Vagina (tissue), 2 donors: ENCODE measurements at places on chromosomes 2 and 18.

DNA sequence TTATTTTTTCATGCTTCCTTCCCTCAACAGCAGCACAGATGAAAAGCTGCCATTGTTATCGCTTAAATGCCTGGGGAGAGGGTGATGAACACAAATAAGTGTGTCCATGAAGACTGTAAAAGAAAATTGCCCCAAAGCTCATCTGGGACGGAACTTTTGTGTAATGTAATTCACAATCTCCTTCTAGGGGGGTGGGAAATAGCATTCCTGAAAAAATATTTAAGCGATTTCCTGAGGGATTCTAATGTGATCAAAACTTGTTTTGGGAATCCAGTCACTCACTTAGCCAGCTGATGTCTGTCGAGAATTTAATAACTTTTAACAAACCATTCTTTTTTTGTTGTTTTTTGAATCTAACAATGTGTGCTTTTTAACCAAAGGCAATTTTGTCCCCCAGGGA lies 427.9 kb downstream of the PLCL1 start:
- no peak for DNase-seq

DNA sequence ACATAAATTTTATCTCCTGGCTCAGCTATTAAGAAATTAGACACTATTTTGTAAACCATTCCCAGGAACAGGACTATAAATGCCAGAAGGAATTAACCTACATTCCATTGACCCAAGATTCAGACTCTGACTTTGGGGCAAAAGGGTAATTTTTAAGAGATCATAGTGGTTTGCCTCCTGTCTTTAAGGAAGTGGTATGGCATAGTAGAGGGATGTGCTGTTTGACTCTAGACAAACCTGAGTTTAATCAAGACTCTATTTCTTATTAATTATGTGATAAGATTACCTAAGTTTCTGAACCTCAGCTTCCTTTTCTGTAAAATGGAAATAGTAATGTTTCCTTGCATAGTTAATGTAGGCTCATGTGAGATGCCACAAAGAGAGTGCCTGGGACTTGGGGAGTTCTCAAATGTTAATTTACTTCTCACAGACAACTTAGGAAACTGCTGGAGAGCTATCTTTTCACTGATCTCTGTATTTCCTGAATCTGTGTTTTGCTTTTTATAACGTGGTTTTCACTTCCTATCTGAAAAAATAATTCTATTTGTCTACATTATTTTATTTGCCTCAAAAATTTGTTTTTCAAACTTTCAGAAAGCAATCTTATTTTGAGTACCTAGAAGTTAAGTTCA lies 11.9 kb upstream of the SLC40A1 start:
- DNase-seq = no peak

GRCh38 chr2:219728991-219729487 lies 101.6 kb downstream of the SLC4A3 start:
- DNase-seq = no peak

GRCh38 chr2:22360735-22361374 lies 1024.1 kb upstream of the KLHL29 start:
- DNase-seq = no peak

DNA sequence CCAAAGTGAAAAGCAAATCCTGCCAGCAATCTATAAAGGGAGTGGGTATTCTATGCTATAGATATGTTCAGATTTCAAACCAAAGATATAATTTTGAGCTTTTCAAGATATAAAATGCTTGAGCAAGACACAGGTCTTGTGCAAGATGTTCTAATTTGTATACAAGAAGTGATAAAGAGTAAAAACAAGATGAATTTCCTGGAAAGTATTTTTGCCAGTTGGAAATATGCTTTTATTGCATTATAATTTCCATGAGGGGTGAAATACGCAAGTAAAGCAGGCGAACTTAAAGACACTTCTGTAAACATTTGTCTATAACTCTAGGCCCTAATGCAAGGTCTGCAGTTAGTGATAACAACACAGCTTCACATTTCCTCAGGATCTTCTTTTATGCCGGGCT lies 640.5 kb downstream of the TMEM182 start:
- no peak for DNase-seq

DNA sequence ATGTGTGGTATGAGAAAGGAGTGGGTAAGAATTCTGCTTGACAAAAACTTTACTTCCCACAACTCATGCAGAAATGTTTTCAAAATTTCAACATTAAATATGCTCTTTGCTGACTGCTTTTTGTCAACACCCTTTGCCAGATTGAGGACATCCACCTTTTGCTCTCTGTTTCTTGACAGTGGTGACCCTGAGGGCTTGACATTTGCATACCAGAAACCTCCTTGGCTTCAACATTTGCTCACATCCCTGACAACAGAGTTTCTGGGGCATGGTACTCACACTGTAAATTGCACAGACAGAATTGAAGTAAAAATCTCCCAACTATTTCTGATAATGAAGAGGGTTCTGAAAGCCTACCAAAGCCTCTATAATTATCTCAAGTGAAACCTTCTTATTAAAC lies 95.7 kb downstream of the RND3 start:
- no peak for DNase-seq

DNA sequence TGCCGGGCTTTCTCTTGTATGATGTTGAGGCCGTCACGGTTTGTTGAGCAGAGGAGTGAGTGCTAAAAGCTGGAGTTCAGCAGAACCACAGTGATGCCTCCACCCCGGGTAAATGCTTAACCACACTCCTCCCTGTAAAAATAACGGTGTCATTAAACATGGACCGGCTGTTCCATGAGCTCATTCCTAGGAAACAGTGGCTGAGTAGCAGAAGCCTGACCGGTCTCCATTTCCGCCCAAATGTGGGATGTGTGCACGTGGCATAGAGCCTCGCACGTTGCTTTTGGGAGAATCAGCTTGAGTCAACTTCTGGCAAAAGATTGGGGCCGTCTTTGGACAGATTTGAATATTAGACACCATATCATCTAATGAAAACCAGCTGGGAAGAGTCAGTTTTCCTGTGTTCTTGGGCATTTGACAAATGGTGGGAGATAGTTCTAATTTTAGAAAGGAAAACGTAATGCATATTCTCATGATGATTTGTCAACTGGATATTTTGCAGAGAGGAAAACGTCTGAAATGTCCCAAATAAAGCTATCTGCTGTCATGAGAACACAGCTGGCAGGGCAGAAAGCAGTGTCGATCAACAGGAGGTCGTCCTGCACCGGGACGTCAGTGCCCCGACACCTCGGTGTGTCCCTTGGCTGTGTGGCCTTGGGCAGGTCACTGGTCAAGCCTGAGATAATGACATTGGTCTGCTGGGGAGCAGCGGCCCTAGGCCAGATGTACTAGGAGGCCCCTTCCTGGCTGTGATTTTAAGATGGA lies 42.4 kb downstream of the LRRFIP1 start:
- DNase-seq = no peak

- DNase-seq = no peak
These were observed 697 bp downstream of the LGALSL start for GRCh38 chr2:64454386-64455332.

GRCh38 chr2:215930505-215931253 lies 82.7 kb downstream of the MREG start:
- DNase-seq = no peak

DNA sequence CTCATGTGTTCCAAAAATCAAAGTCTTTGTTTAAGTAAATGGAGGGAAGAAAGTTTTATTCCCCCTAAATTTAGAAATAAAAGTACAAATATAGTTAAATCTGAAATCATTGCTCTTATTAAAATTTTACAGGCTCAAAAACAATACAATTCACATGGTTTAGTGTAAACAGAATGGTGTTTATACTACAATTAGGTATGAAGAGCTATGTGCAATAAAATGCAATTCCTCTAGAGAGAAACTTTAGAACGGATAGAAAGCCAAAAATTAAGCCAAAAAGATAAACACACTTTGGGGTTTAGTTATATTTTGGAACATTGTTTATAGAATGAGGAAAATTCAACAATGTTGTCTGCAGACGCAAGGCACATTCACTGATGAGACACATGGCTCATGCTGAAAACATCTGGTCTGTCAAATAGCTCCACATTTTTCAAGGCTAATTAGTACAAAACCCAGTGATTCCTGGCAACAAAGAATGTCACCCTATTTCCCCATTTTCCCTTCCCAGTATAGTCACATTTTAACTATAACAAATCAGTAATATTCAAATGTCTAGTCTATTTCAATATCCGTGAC lies 103.3 kb downstream of the EXOC6B start:
- DNase-seq = no peak

DNA sequence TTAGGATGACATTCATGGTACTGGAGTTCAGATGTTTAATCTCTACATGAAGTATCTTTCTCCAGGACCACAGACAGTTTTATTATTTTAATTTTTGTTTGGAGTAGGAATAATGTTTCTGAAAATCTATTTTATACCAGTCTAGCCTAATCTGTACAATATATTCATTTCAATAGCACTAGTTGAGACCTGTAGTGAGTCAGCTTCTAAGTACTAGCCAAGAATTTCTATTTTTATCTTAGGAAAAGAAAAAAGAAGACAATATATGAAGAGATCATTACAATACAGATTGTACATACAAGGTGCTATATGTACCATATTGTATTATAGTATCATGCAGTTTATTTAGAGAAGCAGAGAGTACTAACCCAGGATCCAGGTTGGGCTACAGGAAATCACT lies 826.9 kb upstream of the PIK3C3 start:
- DNase-seq = no peak

GRCh38 chr2:18301421-18302139 lies 258.9 kb downstream of the RDH14 start:
- DNase-seq = no peak

DNA sequence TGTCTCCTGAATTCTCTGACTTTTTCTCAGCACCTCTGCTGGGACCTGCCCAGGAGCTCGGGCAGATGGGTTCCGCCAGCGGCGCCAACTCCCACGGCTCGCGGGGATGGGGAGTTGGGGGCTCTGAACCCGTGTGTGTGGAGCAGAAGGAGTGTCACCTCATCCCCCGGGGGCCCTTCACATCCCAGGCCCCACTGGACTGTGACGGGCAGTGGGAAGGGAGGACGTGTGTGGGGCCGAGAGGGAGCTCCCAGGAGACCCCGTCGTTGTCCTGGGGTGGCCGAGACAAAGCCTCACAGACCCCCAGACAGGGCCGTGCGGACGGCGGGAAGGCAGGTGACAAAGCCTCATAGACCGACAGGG lies 130.0 kb upstream of the CTDP1 start:
- DNase-seq = no peak

- no peak for DNase-seq
These were observed 360.3 kb upstream of the SPHKAP start for GRCh38 chr2:228541789-228542188.

GRCh38 chr2:74201596-74201995 lies 3.2 kb downstream of the MTHFD2 start:
- peak; percentile 84 for DNase-seq

GRCh38 chr18:37640504-37640903 lies 74.9 kb upstream of the CELF4 start:
- DNase-seq = no peak

DNA sequence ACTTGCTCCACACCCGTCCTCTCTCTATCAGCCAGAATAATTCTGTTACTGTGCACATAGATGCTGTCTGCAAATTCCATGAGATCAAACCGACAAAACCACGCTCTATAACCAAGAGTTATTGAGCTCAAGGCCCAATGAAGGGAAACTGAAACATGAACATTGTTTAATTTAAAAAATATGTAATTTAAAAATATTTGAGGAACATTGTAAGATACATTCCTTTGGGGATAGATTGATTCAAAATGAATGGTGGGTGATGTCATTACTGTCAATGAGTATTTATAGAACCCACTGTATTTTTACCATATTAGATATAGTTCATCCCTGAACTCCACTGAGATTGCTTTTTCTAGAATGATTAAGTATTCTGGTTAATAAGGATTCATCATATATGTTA lies 50.4 kb downstream of the NCKAP5 start:
- DNase-seq = no peak

- no peak for DNase-seq
These were observed 75.8 kb downstream of the PHLPP1 start for GRCh38 chr18:62790871-62791772.

- no peak for DNase-seq
These were observed 26.8 kb downstream of the MBOAT2 start for GRCh38 chr2:8976442-8977259.

GRCh38 chr18:54127759-54128378 lies 96.6 kb downstream of the MBD2 start:
- DNase-seq = no peak

- no peak for DNase-seq
These were observed 112.5 kb downstream of the NEDD4L start for GRCh38 chr18:58156516-58156915.

DNA sequence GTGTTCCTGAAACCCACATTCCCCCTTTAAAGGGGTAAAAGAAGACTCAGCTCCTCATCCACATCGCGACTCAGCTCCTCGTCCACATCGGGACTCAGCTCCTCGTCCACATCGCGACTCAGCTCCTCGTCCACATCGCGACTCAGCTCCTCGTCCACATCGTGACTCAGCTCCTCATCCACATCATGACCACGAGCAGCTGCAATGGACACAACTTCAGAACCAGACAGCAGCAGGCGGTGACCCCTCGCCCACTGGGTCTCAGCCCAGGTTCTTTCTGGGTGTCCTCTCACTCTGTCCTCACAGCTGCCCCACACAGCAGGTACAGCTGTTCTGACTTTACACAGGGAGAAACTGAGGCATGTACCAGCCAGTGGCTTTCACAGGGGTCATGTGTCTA lies 163.5 kb upstream of the SALL3 start:
- no peak for DNase-seq

- DNase-seq = no peak
These were observed 106.6 kb downstream of the ICA1L start for GRCh38 chr2:202764991-202765390.
